HFFc6 (cell line): ENCODE measurements at places on chromosomes 16 and 17. TPM values are rescaled to one million over a fixed set of nuclear protein-coding genes. Genes with fewer than 3 reads are reported as not detected.

The ACSM2A gene
- total RNA-seq, result not detected in 3 replicates

The PNMT gene
- total RNA-seq, result not detected in 3 replicates

The FA2H gene
- not detected in 3 replicates for total RNA-seq

The SLC16A6 gene
- total RNA-seq, result 0.12 to 0.38 TPM (median 0.24 TPM) in 3 replicates

The KRTAP3-1 gene
- 3.2 to 6.9 TPM (median 6.5 TPM) in 3 replicates for total RNA-seq

The RRAD gene
- 0.90 to 2.0 TPM (median 1.1 TPM) in 3 replicates for total RNA-seq

The KRT28 gene
- total RNA-seq, result not detected in 3 replicates

The DYNLRB2 gene
- total RNA-seq, result 0.52 to 0.94 TPM in 2 of 3 replicates, not detected in the other

The PPM1E gene
- total RNA-seq, result not detected in 3 replicates

DNA sequence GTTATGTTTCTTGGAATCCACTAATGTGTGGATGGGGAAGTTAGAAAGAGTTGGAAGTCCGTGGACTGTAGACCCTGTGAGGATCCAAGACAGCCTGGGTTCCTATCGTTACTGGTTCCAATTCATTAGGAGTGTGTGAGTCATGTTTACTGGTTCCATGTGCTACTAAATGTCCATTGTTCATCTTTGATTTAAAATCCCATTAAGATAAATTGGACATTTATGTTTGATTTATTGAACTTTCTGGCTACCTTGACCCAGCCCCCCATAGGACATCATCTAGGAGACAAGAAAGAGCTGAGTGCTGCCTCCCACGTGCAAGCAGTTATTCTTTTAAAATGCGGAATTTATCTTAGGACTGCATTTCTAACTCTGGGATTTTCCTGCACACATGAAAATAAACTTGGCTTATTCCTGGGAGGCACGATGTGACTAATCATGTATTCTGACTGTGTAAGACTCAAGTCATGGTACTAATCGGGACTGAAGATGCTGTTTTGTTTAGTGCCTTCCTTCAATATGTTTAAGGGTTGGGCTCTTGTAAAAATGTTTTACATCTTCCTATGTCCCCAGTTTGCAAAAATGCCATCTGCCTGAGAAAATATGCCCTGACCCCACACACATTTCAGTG lies 53.4 kb downstream of the RGS9 start:
- peak; percentile 73 for DNase-seq

DNA sequence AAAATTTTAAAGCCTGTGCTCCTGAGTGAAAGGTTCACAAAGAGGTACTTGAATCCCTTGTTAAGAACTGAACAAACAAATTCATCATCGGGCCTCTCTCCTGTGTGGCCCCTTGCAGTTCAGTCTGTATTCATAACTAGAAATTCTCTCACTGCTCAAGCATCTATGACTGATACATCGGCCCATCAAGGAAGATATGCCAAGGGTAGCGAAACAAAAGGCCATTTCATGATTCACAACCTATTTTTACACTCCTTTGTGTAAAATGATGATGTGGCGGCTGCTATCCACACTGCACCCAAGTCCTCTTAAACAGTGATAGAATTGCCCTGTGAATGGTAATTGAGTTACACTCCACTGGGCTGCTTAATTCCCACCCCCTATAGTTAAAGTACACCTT lies 204.6 kb downstream of the STX8 start:
- peak; percentile 53 for DNase-seq

DNA sequence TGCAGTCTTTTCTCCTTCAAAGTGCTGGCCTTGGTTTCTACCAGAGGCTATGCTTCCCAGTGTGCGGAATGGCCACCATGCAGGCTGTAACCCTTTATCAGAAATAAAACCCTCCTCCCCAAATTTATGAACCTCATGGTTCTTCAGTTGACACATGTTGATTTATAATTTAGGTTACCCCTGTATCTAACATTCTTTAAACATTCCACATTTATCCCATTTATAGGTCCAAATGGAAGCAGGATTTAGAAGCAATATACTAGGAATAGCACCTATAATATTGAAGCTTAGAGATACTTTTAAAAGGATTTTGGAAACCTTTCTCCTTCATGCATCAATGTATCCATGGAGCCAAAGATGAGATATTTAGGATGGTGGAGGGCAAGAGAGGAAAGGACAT lies 438.8 kb upstream of the C16orf82 start:
- DNase-seq, result no peak

DNA sequence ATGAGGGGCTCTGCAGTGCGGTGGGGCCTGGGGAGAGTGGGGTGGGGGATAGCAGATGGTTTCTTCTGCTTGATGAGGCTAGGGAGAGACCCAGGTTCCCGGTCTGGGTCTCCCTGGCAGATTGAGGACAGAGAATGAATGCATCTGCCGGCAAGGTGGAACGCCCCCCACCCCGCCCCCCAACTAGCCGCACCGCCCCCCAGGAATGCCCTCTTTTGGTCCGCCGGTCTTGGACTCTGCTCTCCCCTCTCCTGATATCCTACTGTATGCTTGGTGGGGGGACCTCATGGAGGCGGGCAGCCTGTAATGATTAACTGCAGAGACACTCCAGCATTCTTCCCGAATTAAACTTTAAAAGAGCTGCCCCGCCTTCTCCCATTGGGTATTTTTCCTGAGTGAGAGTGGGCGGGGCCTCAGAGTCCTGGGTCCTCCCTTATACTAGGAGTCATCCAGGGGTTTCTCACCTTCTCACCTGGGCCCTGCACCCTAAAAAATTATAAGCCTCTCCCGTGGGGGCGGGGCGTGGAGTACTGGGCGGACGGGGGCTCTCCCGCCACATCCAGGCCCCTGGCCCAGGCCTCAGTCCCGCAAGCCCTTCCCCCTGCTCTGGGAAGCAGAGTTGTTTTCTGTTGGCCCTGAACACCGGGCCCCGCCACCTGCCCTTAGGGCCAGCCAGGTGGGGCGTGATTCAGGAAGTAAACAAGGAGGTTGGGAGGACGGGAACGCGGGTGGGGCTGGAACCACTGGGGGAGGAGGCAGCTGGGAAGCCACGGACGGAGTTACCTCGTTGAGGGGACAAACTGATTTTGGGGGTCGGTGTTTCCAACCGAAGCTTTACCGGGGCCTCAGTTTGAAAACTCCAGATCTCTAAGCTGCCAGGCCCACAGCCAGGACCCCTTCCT lies 1.5 kb downstream of the GRB7 start:
- peak; percentile 27 for DNase-seq

DNA sequence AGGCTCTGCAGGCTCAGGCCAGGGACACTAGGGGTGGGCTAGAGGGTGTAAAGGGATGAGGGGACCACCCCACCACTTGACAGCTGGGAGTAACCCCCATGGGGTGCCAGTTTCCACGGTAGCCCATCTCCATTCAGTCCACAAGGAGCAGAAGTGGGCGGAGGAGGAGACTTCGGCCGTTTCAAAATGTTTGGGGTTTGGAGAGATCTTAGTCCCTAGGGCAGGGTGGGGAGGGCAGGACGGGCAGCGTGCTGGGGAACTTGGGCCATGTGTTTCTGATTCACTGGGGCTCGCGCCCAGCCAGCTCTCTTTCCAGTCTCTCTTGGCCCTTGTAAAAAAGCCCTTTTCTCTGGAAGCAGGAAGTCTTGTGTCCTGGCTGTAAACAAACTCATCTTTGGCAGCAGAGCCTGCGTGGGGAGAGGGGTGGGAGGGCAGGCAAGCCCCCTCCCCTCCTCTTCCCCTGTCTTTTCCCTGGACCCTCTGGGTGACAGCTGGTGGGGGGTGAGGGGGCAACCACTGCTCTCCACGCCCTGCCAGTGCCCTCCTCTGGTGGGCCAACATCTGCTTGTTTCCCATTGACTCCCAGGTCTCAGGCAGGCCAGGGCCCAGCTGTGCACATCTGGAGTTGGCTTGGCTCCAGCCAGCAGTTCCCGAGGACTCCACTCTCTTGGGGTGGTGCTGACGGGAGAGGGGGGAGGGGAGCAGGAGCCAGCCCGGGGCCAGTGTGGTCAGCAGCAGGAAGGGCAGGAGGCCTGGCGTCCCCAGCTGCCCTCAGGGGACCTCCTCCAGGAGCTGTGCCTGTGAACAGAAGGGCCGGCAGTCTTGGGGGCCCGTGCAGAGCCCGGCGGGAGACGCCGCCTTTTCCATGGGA lies 8.1 kb downstream of the CYGB start:
- peak; percentile 77 for DNase-seq

DNA sequence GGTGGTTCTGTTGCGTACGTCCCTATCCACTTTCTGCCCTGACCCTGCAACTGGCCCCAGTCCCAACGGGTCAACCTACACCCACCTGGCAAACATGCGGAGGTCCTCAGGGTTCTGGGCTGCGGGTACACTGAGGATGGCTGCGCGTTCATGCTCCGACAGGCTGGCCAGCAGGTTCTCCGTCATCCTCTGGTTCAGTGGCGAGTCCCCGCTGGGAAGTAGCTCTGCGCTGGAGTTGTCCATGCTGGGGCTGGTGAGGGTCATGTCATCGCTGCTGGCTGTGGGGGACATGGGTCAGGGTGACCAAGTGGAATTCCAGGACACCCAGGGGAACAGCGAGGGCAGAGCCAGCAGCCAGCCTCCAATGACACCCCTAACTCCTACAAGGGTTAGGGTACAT lies 10.6 kb downstream of the MPG start:
- DNase-seq, result no peak

DNA sequence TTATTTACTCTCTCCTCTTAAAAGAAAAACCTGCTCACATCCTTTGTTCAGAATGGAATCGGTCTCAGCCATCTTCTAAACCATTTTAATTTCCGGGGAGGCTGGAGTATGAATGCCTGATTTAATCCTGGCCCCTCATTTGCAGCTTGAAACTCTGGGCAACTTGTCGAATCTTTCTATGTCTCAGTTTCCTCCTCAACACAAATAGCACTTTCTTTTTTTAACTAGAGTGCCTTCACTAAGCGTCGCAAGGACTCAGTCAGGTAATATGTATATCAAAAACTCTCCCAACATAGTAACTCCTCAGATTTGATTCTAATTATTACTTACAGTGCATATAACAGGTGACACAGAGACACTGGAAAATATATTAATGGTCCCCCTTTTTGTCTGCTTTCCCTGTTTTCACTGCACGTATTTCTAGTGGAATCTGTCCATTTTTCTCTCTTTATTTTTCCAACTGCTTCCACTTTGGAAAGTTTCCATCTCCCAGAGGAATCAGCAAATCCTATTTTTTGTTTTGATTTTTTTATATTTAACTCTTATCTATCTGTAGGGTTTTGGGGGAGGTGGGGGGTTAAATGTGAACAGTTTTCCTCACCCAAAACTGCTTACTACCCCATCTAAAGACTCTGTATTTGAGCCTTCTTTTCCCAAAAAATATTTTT lies 18.6 kb downstream of the SNN start:
- DNase-seq, result no peak

GRCh38 chr17:54979657-54980056 lies 11.1 kb downstream of the STXBP4 start:
- DNase-seq, result no peak

GRCh38 chr17:27494192-27495091 lies 38.2 kb downstream of the KSR1 start:
- no peak for DNase-seq

- no peak for DNase-seq
Measured at GRCh38 chr17:41772218-41772585, 14.3 kb downstream of the JUP start.

DNA sequence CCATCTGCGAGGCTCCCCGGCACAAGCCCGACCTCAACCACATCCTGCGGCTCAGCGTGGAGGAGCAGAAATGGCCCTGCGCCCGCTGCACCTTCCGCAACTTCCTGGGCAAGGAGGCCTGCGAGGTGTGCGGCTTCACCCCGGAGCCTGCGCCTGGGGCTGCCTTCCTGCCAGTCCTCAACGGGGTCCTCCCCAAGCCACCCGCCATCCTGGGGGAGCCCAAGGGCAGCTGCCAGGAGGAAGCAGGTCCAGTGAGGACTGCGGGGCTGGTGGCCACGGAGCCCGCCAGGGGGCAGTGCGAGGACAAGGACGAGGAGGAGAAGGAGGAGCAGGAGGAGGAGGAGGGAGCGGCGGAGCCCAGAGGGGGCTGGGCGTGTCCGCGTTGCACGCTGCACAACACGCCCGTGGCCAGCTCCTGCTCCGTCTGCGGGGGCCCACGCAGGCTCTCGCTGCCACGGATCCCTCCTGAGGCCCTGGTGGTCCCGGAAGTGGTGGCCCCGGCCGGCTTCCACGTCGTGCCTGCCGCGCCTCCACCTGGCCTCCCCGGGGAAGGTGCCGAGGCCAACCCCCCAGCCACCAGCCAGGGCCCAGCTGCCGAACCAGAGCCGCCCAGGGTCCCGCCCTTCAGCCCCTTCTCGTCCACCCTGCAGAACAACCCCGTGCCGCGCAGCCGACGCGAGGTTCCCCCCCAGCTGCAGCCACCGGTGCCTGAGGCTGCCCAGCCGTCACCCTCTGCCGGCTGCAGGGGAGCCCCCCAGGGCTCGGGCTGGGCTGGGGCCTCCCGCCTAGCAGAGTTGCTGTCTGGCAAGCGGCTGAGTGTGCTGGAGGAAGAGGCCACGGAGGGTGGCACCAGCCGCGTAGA lies 13.1 kb upstream of the PRR35 start:
- DNase-seq, result no peak

DNA sequence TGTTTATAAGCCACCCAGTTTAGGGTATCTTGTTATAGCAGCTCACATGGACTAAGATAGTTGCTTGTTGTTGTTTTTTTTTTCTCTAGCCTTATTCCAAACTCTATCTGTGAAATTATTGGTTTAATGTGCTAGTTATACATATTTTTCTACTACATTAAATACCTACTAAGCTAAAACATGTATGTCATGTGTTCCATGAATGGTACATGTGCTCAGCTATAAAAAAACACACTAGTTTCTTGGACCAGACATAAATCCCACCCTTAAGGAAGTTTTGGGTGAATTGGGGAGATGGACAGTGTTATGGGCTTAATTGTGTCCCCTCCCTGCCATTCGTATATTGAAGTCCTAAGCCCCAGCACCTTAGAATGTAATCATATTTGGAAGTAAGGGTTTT lies 19.8 kb downstream of the ITPRIPL2 start:
- DNase-seq, result no peak

DNA sequence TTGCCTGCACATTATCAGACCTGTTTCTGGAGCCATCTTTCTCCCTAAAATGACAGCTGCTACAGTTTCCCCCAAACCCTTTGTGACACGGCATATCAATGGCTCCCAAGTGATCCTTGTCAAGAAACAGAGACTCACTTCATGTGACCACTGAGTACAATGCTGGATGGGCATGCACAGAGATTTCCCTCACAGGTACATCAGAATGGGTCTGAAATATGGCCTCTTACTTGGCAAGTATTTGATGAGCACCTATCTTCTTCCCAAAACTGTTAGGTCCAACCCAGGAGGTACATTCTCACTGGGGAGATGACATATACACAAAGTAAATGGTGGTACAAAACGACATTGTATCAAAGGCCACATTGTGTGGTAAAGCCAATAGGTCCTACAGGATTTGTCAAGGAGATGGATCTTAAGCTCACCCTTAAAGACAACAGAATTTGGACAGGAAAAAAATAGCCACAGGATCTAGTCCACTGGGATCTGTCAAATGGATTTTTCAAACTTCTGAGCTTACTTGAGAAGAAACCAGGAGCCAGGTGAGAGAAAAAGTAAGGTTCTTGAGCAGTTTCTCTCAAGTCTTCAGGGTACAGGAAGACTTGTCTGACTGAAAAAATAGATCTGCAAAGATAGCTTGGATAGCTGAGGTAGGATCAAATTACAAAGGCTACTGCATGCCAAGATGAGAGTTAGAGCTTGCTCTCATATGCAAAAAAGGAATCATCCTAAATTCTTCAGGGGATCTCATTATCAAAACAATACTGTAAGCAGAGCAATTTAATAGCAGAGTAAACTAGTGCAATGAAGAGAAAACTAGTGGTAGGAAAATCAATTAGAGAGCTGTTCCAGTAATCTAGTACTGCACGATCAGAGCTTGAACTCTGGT lies 28.8 kb downstream of the RNF43 start:
- DNase-seq, result no peak
